ENCODE measurements at places on chromosomes 13 and 19.

- DNase-seq, result no peak
These were observed 18.4 kb downstream of the AMER2 start for GRCh38 chr13:25153736-25154135.

- DNase-seq, result no peak
These were observed 253.3 kb downstream of the LMO7 start for GRCh38 chr13:75889427-75889826.

DNA sequence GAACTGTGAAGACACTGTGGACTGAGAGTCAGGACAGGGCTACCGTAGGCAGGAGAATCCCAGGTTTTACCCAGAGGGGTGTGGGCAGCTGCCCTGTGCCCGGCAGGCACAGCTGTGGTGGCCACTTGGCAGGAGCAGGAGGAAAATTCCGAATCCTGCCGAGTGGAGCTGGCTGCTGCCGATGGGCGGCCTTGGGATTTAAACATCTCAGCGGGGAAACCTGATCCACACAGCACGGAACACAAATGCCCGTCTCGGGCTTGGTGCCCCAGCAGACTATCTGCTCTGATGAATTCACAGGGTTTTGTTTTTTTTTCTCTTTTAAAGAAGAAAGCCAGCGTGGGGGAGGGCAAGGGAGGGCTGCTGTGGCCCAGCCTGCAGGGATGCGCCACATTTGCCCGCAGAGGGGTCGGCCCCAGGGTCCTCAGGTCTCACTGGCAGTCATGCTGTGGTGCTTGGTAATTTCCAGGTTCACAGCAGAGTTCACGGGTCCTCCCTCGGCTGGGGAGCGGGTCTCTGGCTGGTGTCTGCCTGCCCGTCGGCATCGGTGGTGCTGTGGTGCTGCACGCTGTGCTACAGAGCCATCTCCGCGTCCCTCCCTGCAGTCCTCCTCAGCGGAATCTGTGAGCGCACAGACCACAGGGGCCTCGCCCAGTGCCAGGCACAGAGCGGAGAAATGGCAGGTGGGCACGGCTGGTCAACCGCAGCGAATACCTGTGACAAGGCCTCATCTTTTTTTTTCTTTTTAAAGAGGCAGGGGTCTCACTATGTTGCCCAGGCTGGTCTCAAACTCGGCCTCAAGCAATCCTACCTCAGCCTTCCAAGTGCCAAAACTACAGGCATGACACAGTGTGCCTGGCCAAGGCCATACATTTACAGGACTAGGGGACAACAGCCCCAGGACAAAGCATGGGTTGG is 28.1 kb downstream of the MPND start:
- no peak for DNase-seq

DNA sequence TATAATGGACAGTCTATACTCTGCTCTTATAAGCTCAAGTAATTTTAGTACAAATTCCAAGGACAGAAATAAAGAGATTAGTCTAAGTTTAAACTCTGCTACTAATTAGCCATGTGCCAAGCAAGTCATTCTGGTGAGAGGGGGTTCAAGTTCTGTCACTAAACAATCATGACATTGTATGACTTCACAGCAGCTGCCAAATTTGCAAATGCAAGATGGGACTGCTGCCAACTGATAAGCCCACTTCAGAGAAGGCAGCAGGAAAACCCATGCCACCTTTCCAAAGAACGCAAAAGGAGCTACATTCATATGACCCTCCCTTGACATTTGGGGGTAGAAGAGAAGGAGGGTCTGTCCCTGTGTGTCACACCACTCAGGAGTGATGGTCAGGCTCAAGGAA is 60.7 kb upstream of the RFXAP start:
- DNase-seq, result no peak

- DNase-seq, result peak; percentile 63
These were observed 64.8 kb upstream of the GPR183 start for GRCh38 chr13:99371956-99372355.

DNA sequence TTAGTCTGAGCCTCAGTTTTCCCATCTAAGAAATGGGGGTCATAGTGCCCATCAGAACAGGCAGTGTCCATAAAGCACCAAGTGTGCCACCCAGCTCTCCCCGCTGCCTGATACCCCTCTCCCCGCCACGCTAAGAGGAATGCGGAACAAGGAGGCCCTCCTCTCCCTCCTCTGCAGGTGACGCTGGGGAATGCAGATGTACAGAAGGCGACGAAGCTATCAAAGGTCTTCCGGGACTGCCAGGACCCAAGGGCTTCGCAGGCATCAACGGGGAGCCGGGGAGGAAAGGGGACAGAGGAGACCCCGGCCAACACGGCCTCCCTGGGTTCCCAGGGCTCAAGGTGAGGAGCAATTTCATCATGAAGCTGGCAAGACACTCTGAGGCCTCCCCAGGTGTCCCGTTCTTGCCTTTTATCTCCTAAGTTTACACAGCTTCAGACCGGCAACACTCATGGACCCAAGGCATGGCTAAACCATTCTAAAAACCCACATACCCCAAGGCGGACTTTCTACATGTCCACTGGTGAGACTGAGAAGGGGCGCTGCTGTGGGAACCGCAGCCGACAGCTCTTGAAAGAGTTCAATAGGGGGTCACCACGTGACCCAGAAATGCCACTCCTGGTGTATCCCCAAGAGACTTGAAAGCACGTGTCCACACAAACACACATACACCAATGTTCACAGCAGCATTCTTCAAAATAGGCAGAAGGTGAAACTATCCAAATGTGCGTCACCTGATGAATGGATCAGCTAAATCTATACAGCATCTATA is 102.7 kb downstream of the RAB20 start:
- DNase-seq, result no peak

DNA sequence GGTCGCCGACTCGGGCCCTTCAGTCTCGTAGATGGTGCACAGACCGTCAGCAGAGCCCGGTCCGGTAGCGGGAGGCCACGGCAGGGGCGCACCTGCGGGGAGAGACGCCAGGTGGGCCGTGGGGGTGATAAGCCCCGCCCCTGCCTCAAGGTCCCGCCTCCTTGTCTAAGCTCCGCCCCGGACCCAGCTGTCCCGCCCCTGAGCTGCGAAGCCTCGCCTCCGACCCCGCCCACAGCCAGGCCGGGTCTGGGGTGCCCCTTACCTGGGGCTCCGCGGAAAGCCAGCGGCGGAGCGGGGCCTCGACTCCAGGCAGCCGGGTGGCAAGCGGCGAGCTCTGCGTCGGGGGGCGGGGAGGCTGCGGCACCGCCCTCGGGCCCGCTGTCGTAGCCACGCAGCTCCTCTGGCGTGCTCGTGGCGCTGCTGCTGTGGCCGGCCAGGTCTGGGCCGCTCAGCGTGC is 4.7 kb downstream of the PRR36 start:
- peak; percentile 89 for DNase-seq

DNA sequence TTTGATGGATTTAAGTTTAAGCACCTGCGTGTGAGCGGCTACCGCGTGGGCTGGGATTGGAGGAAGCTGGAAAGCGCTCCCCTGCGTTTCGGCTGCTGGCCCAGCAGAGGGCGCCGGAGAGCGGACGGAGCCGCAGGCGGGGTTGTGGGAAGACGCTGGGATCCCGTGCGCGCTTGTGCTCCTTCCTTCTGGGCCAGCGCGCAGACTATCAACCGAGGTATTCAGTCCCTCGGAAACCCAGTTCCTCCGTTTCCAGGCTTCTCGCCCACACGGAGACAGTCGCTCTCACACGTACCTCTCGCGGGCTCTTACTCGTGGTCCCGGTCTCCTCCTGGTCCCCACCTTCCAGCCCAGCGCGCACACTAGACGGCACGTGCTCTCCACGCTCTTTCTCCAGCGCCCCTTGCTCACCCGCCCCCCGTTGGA is 28.8 kb downstream of the EPN1 start:
- peak; percentile 27 for DNase-seq

GRCh38 chr19:21110183-21110582 is 28.2 kb downstream of the ZNF714 start:
- DNase-seq, result no peak

GRCh38 chr19:18932216-18932841 is 8.7 kb downstream of the HOMER3 start:
- peak; percentile 73 for DNase-seq

- DNase-seq, result peak; percentile 75
These were observed 306 bp downstream of the ZNF540 start for GRCh38 chr19:37594982-37595382.

- DNase-seq, result no peak
These were observed 135.3 kb downstream of the B3GLCT start for GRCh38 chr13:31334994-31335557.

DNA sequence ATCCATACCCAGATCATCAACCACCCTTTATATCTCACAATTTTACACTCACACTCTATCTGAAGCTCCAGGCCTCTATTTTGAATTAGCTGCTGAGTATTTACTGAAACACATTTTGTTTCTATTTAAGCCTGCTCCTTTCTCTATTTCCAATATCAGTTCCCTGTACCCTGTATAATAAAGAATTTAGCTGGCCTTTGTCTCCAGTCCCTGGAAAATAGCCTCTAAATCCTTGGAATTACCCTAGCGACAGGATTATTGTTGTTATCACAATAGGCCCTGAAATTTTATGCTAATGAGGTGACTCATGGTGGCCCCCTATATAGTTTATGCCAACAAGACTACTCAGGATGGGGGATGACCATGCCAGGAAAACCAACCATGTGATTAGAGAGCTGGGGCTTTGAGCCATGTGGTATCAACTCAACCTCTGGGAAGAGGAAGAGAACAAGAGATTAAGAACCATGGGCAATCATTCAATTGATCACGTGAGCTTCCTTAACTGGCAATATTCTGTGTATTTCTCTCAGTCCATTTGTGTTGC is 72.7 kb downstream of the KATNAL1 start:
- DNase-seq, result no peak

DNA sequence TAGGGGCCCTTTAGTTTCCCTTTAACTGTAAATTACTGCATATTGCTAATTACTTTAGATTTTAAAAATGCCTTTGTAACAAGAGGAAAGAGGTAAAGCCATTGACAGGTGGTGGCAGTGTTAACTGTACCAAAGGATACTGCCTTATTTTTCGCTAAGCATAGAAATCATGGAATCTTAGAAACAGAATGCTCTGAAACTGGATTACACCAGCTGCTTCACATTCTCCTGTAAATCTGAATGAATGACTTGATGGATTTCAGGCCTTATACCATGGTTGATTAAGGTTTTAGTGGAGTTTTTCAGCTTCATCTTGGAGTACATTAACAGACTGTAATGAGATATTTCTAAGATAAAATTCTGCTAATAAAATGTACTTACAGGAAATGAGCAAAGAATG is 25.2 kb downstream of the MICU2 start:
- DNase-seq, result no peak

DNA sequence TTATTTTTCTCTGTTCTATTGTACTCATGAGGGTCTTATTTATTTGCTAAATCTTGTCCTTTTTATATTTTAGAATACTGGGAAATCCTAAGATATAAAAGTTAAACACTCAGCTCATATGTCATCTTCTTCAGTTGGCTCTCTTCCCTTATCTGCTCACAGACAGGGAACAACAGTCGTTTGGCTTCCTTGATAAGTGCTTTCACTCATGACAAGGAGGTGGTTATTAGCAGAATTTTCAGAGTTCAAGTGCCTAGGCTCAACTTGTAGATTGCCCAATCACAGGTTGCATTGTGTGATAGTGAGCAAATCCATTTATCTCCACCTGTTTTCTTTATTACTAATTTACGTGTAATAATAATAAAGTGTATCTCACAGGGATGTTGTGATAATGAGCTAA is 620.3 kb upstream of the PCDH20 start:
- no peak for DNase-seq

- no peak for DNase-seq
These were observed 71.8 kb downstream of the STARD13 start for GRCh38 chr13:33213797-33214196.

GRCh38 chr13:42174344-42175162 is 97.4 kb upstream of the AKAP11 start:
- no peak for DNase-seq

GRCh38 chr13:82758044-82758443 is 1124.2 kb downstream of the SLITRK1 start:
- no peak for DNase-seq

- no peak for DNase-seq
These were observed 12.0 kb downstream of the PLPP2 start for GRCh38 chr19:279231-279630.

DNA sequence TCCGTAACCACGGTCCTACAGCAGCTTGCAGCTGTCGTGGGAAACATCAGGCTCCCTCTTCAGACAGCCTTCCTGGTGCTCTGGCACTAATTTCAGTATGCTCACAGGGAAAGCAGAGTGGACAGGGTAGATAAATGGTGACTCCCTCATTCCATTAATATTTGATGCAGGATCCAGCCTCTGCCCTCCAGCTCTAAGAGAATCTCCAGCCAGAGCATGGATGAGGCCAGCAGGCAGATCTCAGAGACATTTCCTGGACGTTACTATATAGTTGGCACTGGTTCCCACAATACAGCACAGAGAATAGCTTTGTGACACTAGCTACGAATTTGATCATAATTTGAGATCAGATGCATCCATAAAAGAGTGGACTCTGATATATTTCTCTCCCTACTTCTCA is 341.4 kb downstream of the LIG4 start:
- DNase-seq, result no peak

DNA sequence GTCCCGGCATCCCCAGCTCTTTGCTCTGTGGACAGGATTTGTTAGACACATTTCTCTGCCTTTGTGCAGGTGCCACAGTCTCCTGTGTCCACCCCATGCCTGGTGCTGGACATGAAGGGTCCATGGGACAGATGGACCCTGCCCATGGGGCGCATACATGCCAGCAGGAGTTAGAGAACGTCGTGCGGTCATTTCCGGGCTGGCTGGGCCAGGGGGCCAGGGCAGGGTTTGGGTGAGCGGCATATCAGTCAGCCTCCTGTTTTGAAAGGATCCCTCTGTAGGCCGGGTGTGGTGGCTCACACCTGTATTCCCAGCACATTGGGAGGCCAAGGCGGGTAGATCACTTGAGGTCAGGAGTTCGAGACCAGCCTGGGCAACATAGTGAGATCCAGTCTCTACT is 11.0 kb downstream of the KLHL26 start:
- no peak for DNase-seq

DNA sequence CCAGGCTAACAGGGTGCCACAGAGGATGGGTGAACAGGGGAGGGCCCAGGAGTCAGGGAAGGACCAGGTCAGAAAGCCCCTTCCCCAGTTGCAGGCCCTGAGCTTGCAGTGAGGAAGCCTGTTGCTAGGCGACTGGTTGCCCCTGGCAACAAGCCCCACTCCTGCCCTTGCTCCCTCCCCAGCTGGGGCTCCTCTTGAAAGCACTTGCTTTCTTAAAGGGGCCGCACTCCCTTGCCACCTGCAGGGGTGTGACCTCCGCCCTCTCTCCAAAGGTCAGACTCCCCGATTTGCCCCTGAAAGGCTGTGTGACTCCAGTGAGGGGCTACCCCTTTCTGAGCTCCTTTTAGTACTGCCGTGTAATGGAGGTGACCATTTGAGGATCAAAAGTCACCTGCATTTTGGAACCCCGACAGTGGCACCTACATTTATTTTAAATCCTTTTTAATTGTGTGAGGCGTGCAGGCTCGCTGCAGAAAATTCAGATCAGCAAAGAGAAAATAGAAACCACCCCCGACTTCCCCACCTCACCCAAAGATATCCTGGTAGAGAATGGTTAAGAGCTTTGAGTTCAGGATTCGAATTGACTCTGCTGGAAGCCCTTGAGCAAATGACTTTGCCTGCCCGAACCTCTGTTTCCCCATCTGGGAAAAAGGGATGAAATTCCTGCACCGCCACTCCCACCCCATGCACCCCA is 4.8 kb downstream of the FCHO1 start:
- no peak for DNase-seq

Measured in CD4-positive, alpha-beta memory T cell (primary cell).